ENCODE measurements at places on chromosomes 4 and X.
A peak's percentile ranks its signal among the peaks of the same experiment; 100 is the strongest.

DNA sequence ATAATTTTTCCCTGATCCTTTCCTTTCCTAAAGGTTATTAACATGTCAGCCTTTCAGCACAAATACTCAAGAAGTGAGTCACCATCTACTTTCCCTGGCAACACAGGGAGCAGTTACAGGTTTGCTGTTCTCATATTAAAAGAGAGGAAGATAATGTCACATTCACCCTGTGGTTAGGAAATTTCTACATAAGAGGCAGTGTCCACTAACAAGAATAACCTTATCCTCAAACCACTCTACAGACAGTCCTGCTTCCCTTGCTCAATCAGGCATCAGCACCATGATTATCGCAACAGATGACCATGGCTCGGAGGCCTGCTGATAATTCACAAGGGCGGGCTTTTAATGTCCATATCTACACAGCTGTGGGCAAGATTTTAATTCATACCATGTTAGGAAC is 30.9 kb downstream of the RNF150 start:
- peak; percentile 14 for DNase-seq

GRCh38 chrX:114959729-114960128 is 57.7 kb downstream of the IL13RA2 start:
- peak; percentile 4 for DNase-seq

- DNase-seq: no peak
Observed at GRCh38 chr4:99679204-99679603, 21.6 kb upstream of the C4orf54 start.

- DNase-seq: no peak
Observed at GRCh38 chr4:164081801-164082200, 587.3 kb downstream of the TMA16 start.

DNA sequence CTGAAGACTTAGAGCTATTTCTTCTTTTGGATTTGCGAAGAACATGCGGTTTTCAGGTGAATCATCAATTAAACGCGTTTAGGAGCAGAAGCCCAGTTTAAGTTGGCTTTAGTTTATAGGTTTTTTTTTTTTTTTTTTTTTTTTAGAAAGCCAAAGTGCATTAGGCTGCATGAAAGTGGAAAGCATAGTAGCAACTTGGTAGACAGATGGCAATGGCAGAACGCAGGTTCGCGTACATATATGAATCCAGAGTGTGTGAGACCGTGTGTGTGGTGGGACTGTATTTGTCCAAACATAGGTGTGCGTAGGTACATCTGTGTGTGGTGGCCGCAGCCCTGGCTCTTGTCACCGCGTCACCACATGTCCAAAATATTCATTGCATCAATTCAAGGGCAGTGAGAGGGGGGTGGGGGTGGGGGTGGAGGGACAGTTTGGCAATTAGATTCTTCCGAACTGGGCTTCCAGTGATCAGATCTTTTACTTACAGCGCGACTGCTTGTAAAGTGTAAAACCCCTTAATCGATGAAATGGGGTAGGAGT is 901 bp downstream of the JADE1 start:
- DNase-seq: peak; percentile 73

GRCh38 chr4:108146819-108147218 is 21.9 kb downstream of the LEF1 start:
- DNase-seq: no peak

DNA sequence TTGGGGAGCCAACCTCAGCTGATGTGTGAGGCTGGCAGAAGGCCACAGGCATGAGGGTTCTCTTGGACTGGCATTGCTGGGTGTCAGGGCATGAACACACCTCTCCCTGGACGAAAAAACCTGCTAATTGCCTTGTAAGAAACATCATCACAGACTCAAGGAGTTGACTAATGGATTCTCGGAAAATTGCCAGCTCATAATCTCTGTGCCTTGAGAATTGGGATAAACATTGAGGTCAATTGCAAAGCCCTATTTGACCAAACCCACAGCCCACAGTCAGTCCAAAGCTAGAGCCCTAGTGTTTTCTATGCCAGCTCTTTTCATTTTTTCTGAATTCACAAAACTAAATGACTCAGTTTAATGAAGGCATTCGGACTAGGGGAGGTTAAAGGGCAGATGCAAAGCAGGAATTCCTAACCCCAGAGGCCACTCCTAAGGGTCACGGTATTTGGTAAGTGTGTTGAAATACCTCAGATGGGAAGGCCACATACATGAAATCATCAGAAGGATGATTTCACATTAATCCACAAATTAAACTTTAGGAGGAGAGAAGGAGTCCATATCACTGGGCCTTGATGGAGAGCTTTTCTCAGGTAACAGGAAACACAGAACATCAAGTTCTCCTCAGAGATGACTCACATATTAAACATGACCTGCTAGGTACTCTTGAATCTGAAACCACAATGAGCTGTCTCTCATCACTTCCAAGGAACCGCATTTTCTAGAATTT is 39.0 kb upstream of the RASL11B start:
- DNase-seq: peak; percentile 44

GRCh38 chrX:86023811-86024210 is 23.5 kb downstream of the CHM start:
- no peak for DNase-seq

DNA sequence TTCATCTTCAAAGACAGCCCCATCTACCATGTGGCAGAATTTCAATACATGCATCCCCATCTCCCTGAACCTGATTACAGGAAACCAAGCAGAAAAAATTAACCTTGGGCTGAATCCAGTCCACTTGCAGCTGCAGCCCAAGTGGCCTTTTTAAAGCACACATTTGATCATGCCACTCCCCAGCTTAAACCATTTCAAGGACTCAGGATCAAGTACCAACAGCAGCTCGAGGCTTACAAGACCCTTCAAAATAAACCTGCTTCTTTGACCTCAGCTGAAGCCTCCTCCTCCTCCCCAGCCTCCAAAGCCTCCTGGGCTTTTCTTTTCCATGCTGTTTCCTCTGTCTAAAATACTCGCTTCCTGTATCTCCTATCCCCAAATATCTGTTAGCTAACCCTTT is 50.7 kb upstream of the KIT start:
- no peak for DNase-seq

- DNase-seq: no peak
Observed at GRCh38 chrX:68835468-68835867, 6.6 kb downstream of the EFNB1 start.

DNA sequence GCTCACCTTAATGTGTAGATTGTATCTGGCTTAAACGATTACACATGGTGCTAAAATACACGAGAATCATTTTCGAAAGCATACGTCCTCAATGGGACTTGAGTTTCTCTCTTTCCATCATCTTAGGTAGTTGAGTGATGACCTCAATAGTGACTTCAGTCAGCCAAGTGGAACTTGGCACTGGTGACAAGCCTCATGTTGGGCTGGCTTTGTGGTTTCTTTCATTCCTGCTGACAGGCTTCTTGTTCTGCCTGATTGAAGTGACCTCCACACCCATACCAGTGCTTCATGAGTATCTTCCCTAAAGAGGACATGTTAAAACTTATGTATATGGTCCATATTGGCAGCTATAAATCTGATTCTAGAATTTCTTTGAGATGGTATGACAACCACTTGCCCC is 159.1 kb upstream of the WDR1 start:
- DNase-seq: no peak

GRCh38 chr4:112704991-112705845 is 68.3 kb downstream of the LARP7 start:
- DNase-seq: peak; percentile 57

- DNase-seq: no peak
Observed at GRCh38 chr4:150130933-150131332, 52.7 kb downstream of the DCLK2 start.

GRCh38 chr4:8198906-8199593 is at the start of gene SH3TC1:
Gene SH3TC1, plus strand, starts transcription at chr4:8199290. Its CDS starts 5,905 bp downstream, at chr4:8205195.
- DNase-seq: peak; percentile 83

DNA sequence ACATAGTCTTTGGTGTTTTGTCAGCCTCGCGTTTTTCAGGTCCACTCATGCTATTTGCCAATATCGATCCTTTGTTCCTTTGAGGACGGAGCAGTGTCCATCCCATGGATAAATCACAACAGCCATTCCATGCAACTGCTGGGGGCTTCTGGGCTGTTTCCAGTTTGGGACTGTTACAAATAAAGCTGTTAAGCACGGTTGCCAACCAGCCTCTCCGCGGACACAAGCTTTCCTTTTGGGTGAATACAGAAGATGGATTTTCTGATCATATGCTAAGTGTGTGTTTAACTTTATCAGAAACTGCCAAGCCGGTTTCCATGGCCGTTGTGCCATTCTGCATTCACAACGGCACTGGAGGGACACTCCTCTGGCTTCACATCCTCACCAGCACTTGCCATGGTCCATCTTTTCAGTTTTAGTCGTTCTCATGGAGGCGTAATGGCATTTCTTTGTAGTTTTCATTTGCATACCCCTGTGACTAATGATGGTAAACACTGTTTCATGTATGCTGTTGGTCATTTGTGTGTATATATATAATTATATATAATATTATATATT is 67.8 kb downstream of the ABLIM2 start:
- no peak for DNase-seq

DNA sequence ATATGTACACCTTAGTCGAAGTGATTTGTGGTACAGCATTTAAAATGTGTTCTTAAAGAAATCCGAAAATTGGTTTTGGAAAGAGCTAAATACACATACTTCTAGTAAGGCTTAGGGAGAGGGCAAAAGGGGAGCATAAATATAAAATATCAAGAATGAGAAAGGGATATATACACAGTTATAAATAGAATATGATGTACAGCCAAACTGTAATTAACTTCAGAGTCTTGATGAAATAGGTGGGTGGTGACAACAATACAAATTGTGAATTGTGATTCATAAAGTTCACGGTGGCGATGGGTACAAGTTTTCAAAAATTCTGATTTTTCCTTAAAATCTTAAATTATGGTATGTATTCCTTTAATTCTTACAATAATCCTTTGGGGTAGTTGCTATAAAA is 62.2 kb downstream of the KDM6A start:
- no peak for DNase-seq

DNA sequence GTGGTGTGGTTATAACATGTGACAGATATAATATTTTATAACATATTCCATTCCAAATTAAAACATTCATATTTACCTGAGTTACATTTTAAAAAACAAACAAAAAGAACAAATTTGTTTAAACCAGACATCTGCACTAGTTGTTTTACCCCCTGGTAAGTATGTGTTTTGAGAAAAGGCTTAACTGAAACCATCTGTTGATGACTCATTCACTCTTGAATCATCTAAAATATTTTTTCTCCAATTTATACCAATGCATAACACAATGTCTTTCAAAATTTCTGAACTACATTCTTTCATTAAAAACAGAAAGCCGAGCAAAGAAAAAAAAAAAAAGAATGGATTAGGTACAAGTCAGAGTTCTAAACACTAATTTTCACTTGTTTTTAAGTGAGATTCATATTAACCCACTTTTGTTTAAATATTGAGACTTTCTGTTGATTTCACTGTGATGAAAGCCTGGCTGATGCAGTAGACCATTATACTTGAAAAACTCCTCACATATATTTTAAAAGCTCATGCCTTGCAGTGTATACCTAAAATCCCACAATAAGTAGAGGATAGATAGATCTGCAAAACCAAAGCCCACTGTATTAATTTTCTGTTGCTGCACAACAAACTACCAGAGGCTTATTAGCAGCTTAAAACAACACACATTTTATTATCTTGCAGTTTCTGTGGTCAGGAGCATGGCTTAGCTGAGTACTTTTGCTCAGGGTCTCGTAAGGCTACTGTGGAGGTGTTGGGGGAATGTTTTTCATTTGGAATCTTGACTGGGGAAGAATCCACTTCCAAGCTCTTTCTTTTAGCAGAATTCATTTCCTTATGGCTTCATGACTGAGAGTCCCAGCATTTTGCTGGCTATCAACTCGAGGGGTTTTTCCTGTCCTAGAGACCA is 221.5 kb downstream of the PCDH18 start:
- no peak for DNase-seq

DNA sequence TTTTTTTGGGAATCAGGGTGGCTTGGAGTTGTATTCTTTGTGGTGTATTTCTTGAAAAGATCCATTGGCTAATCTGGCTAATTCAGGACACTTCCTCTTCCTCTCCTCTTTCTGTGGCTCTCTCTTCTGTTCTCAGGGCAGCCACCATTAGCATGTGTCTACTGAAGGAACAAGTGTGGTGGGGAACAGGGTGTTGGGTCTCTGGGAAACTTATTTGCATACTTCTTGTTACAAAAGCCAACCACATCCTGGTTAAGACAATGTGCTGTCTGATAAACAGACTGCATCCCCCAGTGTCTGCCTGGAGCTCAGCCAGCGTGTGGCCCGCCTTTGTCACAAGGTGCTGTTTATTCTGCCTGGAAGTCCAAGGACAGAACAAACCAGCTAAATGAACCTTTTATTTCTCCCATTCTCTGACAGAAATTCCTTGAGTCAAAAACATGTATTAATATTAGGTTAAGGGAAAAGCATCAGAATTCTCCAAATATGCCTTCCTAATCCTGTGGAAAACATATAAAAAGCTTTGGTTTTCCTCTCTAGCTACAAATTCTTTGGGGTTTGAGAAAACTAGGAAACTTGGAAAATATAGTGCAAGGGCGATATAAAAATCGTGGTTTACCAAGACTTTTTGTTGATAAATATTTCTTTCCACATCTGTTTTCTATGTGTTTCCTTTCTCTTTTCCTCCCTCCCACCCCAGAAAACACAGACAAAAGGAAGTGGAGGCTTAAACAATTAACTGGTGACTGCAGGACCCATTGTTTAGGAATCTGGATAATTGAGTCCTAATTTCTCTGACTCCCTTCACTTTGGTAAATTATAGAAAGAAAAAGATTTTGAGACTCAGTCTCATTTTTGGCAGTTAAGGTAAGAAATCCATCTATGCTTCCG is 203.6 kb downstream of the SPRY1 start:
- peak; percentile 76 for DNase-seq

DNA sequence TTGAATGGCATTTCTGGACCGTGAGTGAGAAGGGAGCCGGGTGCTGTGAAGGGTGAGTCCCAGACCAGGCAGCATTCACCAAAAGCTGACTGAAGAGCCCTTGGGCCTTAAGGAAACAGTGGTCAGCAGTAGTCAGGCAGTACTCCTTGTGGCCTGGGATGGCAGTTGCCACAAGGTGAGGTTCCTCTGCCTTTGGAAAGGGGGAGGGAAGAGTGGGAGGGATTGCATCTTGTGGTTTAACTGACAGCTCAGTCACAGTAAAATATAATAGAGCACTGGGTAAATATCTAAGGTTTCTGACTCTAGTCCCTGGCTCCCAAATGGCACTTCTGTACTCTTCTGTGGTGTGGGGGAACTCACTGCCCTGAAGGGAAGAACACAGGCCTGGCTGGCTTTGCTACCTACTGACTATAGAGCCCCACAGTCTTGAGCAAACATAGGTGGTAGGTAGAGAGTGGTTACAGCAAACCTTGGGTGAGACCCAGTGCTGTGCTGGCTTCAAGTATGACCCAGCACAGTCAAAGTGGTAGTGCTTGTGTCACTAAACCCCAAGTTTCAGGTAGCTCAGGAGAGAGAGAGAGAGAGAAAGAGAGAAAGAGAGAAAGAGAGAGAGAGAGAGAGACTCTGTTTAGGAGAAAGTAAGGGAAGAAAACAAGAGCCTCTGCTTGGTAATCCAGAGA is 154.2 kb downstream of the TEX11 start:
- no peak for DNase-seq

GRCh38 chrX:119784747-119785446 is 6.5 kb downstream of the RPL39 start:
- no peak for DNase-seq

Data from SW480 (cell line).